Heart left ventricle (tissue), 16 donors: ENCODE measurements at places on chromosomes 11 and 22. TPM values are rescaled to one million over a fixed set of nuclear protein-coding genes. Genes with fewer than 3 reads are reported as not detected.
A peak's percentile ranks its signal among the peaks of the same experiment; 100 is the strongest.

DNA sequence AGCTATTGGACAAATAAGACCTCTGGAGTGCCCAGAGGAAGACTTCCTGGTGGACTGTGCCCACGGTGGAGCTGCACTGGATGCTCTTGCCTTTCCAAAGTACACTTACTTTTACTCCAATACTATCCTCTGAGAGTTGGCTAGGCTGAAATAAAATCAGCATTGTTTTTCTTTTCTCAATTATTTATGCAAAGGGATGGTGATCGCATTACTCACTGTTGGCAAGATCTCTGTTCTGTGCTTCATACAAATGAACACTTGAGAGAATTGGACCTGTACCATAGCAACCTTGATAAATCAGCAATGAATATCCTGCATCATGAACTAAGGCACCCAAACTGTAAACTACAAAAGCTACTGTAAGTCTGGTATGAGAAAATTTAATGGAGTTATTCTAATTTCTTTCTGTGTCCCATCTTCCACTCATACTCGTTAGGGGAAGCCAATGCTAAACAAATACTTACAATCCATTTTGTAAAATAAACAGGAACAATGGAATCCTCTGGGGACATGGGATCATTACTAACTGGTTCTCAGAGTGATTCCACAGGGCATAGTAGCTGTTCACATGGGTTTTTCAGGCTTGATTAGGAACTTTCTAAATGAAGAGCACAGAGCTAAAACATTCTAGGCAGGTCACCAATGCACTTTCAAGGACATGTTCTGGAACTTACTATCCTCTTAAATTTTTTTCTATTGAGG is 26.3 kb downstream of the NLRP14 start:
- no peak for DNase-seq

GRCh38 chr11:79236541-79236971 is 204.3 kb downstream of the TENM4 start:
- DNase-seq, result peak; percentile 20

GRCh38 chr11:66708094-66708493 is 20.9 kb downstream of the SPTBN2 start:
- no peak for DNase-seq

- no peak for DNase-seq
These were observed 38.3 kb downstream of the TP53I11 start for GRCh38 chr11:44912270-44912987.

GRCh38 chr11:130692220-130692619 is 224.1 kb downstream of the SNX19 start:
- no peak for DNase-seq

RCOR2 gene
- 4.2 TPM for total RNA-seq

SLC29A2 gene
- 7.4 TPM for total RNA-seq

SAA4 gene
- total RNA-seq, result not detected
